ENCODE measurements at places on chromosomes 4 and X.
A peak's percentile ranks its signal among the peaks of the same experiment; 100 is the strongest.

DNA sequence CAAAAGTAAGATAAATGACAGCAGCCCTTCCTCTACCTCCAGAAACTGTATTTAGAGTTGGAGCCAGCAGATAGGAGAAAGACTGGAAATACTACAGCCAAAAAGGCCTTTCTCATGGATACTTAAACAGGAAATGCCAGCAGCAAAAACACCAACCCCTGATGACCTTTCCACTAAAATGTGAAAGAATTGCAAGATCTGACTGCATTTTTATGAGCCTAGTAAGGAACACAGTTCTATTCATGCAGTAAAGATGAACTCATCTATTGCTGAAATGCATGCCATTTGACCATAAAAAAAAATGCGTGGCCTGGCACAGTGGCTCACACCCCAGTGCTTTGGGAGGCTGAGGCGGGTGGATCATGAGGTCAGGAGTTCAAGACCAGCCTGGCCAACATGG is 19.9 kb downstream of the ABCG2 start:
- DNase-seq = no peak

GRCh38 chrX:25427873-25428555 is 412.2 kb upstream of the ARX start:
- no peak for DNase-seq

- no peak for DNase-seq
Measured at GRCh38 chrX:136259543-136259942, 8.3 kb upstream of the MAP7D3 start.

DNA sequence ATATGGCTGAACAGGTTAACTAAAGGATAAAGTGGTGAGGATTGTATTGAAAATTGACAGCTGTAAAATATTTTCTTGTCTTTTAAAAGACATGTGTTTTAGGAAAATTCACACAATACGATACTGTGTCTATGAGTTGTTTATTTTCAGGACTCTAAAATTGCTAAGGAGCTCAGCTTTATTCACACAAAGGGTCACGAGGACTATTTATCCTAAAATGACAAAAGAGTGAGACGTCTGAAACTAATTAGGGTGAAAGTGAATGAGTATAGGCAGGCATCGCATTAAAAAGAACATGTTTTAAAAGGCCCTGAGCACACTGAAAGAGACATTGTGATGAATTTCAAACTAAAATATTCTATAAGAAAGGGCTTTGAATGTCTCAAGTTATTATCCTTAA is 304.7 kb downstream of the SH2D1A start:
- DNase-seq = no peak

DNA sequence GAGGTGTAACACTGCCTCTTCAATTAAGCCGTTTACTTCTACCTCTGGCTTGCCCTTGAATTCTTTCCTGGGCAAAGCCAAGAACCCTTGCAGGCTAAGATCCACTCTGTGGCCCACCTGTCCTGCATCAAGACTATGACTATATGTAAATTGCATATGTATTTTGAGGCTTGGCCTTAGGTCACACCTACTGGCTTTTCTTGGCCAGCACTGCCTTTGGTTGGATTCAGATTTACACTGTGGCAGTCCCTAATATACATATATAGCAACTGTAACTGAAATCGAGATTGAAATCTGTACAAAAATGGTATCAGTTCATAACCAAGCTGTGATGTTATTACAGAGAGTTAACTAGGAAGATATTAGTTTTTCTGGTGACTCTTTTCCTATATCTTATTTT is 151.5 kb downstream of the CFAP47 start:
- DNase-seq = no peak

- DNase-seq = no peak
Measured at GRCh38 chr4:2320152-2320551, 58.2 kb upstream of the MXD4 start.

DNA sequence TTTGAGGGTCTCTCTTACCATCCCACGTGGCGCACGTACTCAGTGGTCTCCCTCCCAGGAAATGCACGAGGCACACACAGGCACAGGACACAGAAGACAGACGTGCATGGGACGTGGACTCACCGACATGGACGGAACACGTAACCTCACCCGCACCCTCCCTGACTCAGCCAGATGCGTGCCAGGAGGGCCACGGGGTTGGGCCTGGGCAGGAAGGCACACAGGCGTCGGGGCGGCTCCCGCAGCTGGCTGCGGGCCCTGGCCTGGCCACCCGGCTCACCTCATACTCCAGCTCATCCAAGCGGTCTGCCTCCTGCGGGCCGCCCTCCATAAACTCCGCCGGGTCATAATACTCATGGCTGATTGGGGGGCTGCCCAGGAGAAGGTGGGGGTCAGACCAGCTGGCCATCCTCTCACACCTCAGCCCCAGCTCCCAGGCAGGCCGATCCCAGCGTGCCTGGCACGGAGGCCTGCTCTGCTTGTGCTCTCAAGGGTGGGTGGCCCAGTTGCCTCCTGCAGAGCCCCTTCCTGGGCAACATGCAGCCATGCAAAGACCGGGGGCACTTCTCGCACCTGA is 12.6 kb downstream of the SSR4 start:
- DNase-seq = no peak

- no peak for DNase-seq
Measured at GRCh38 chr4:31877429-31877828, 1157.3 kb downstream of the PCDH7 start.

- no peak for DNase-seq
Measured at GRCh38 chr4:1015746-1016145, 4.3 kb downstream of the FGFRL1 start.

DNA sequence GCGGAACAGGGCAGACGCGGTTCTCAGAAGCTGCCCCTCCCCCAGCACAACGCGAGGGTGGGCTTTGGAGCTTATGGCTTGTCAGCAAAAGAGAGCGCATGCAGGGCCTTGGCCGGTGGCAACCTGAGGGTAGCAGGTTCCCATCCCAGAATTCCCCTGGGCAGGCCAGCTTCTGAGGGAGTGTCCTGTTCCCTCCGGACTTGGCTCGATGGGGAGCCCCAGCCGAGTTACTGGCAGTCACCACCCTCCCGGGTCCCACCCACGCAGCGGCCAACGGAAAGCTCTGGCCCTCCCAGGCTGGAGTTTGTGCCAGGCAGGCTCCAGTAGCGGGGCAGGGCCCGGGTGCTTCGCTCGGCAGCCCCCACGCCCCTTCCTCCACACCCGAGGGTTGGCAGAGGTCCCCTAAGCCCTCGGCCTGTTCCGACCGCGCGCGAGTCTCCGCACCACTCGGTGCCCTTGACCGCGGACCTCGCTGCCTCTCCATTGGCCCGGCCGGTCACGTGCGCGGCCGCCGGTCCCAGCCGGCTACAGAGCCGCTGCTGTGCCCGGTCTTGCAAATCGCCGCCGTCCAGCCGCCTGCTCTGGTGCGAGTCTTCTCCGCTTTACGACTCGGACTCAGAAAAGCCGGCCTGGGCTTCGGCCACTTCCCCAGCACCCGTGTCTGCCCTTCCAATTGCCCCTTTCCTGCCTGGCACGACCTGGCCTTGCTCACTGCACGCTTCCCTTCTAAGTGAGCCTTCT is 20.9 kb upstream of the MTM1 start:
- peak; percentile 85 for DNase-seq

- no peak for DNase-seq
Measured at GRCh38 chr4:156870131-156870530, 101.5 kb downstream of the PDGFC start.

- DNase-seq = no peak
Measured at GRCh38 chr4:56469489-56470210, 2.2 kb downstream of the SRP72 start.

DNA sequence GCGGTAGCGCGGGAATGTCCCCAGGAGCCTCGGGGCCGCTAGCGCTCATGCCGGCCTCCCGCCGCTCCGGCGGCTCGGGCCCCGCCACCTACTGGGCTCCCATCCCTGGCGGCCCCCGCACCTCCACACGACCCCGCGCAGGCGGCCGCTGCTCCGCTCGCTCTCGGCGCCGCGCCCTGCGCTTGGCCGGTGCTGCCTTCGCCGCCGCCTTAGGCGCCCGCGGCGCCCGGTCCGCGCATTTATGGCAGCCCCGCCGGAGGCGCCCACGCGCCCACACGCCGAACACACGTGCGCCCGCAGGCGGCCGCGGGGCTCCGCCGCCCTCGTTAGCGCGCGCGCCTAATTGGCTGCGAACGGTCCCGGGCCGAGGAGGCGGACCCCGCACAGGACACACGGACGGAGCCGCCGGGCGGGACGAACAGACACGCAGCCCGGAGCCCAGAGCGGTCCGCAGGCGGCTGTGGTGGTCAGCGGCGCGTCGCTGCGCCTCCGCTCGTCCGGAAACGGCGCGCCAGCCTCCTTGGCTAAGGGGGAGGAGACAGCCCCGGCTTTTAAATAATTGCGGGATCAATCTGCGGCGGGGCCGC is at the start of gene NKX1-1:
TSS of gene NKX1-1 (minus strand) at position 49 of the 587 bp plus-strand sequence. CDS start at position 49, 0 bp downstream.
- no peak for DNase-seq

DNA sequence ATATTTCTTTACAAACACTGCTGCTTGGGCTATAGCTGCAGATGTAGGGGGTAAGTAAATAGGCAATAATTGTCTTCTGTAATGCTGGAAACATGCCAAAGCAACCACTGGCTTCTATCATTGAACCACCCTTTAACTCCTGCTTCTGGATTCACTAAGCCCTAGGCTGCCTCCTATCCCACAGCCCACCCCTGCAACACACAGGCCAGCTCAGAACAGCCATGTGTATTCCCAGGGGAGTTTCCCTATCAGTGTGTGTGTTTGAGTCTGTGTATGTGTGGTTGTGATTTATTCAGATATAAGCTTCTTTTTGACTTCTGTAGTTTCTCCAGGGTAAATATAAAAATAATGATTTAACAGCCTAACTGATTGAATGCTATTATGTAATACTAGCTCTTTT is 291.3 kb downstream of the PCDH10 start:
- DNase-seq = no peak

DNA sequence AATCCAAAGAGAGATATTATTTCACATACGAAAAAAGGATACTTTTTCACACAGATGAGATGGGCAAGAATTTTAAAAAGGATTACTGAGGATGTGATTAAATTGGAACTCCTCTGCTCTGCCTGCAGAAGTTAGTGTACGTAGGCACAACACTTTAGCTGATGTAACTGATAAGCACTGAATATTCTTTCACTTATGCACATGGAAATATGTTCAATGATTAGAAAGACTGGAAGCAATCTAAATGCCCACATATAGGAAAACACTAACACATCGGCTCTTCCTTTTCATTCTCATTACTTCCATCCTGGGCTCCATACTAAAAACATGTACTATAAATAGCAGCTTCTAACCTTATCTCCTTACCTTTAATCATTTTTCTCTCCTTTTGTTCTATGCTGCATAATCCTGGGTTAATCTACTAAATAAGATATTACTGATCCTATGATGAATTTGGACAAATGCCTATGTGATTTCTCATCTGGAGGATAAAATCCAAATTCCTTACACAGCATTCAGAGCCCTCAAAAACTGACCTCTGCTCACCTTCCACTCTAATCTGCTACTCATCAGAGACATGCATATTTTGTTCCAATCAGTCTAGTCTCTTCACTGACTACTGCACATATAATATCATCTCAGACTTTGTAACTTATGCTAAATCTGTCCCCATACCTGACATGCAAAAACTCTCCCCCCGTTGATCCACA is 197.8 kb downstream of the PDGFC start:
- DNase-seq = no peak

DNA sequence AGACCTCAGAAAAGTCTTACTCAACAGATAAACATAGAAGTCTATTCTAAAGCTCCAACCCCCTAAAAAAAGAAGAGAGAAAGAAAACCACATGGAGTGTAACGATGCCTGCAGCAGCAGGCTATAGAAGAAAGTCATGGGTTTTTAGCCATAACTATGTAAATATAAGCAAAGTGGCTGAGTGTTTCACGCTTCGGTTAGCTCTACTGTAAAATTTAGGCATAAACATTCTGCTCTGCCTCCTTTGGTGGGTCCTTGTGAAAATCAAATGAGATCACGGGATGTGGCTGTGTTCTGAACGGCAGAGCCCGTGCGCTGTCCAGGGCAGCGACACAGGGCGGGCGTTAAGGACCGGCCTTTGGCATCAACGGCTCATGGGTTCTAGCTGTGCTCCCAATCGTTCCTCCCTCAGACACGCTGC is 78.4 kb downstream of the IRF2 start:
- no peak for DNase-seq

GRCh38 chr4:58646126-58646525 is 1535.9 kb upstream of the IGFBP7 start:
- DNase-seq = no peak

GRCh38 chrX:19342331-19342906 is 1.3 kb upstream of the PDHA1 start:
- DNase-seq = no peak

DNA sequence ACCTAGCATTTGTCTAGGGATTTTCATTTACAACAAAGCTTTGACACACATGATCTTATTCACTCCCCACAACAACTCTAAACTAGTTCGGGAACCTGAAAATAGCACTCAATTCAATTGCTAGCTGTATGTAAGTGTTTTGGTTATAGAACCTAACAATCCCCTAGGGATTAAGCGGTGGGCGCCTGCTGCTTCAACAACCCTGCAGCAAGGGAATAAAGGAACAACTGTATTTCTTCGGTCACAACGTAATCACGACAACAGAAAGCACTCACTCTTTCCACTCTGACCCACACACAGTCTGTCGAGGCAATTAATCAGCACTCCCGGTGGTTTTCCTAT is 674 bp upstream of the DIAPH2 start:
- DNase-seq = no peak

DNA sequence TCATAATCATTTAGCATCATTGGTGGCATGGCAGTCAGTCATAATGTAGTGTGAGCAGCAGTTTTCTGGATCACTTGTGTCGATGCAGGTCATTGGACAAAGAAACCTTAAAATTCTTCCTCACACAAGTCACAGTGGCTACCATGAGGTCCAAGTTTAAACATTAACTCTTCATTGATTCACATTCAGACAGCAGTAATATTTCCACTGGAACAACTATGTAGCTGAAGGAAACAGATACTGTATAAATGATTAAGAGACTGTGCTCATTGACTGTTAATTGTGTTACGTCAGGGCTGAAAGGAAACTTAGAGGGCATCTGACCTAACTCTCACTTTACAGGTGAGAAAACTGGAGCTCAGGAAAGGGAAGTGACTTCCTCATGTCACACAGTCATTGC is 261.8 kb downstream of the KLHL13 start:
- no peak for DNase-seq

DNA sequence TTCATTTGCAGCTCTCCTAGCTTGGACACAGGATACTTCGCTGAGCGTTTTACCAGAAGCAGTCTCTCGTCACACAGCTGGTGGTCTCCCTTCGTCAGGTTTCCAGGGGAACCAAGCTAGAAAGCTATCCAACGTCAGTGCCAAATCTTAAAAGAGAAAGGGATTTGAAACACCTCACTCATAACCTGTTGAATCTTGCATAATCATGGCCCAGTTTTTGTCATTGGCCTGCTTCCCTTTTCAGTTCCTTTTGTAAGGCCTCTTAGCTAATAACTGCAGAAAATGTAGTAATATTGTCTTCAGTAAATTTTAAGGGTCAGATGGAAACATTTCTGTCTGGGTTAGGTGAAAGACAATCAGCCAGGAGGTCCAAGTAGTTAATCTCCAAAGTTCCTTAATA is 22.0 kb downstream of the RAB39B start:
- no peak for DNase-seq

GRCh38 chrX:52368368-52369055 is at the start of gene XAGE2:
Gene XAGE2 (plus strand): TSS chrX:52369021. CDS start chrX:52370015, 994 bp downstream.
- no peak for DNase-seq
